Tracheal epithelial cell (primary cell): ENCODE measurements at places on chromosomes 6 and 20. TPM values are rescaled to one million over a fixed set of nuclear protein-coding genes. Genes with fewer than 3 reads are reported as not detected.

The SULF2 gene
- 77.6 and 210 TPM in 2 replicates for total RNA-seq

The FUT9 gene
- not detected in 2 replicates for total RNA-seq

The MPIG6B gene
- total RNA-seq: not detected in 2 replicates

The NKAPL gene
- total RNA-seq: 0.21 and 0.48 TPM in 2 replicates

The TUBB2B gene
- total RNA-seq: 10.8 TPM in 1 of 2 replicates, not detected in the other

The SCRT2 gene
- not detected in 2 replicates for total RNA-seq

The ANKEF1 gene
- 2.9 and 6.6 TPM in 2 replicates for total RNA-seq

The C6orf58 gene
- total RNA-seq: not detected in 2 replicates

The CUTA gene
- 42.2 and 93.7 TPM in 2 replicates for total RNA-seq

The BPIFA1 gene
- not detected in 2 replicates for total RNA-seq

The FRK gene
- 2.8 and 4.8 TPM in 2 replicates for total RNA-seq

The UBD gene
- 9.9 TPM in 1 of 2 replicates, not detected in the other for total RNA-seq

The TRIM10 gene
- total RNA-seq: not detected in 2 replicates

The TRAM2 gene
- total RNA-seq: 3.6 and 5.1 TPM in 2 replicates

The PABPC1L gene
- 8.1 and 11.8 TPM in 2 replicates for total RNA-seq

The ERMARD gene
- total RNA-seq: 24.1 and 26.3 TPM in 2 replicates

The ZSCAN23 gene
- 1.1 and 1.9 TPM in 2 replicates for total RNA-seq

The SOBP gene
- 0.21 and 0.24 TPM in 2 replicates for total RNA-seq

The ADGB gene
- not detected in 2 replicates for total RNA-seq

The ZNF334 gene
- total RNA-seq: 1.2 and 2.6 TPM in 2 replicates

The MYMX gene
- not detected in 2 replicates for total RNA-seq

The GINS1 gene
- 1.7 and 6.0 TPM in 2 replicates for total RNA-seq

The WFDC12 gene
- 0.96 TPM in 1 of 2 replicates, not detected in the other for total RNA-seq

The SEL1L2 gene
- not detected in 2 replicates for total RNA-seq

The OPN5 gene
- total RNA-seq: not detected in 2 replicates

The OTOR gene
- total RNA-seq: not detected in 2 replicates

The COX4I2 gene
- not detected in 2 replicates for total RNA-seq

The BPIFB2 gene
- total RNA-seq: not detected in 2 replicates
